ENCODE measurements at places on chromosomes 5 and 9. TPM values are rescaled to one million over a fixed set of nuclear protein-coding genes. Genes with fewer than 3 reads are reported as not detected.

Gene FEM1C
- total RNA-seq: 6.8 TPM

Gene PHF2
- 19.1 TPM for total RNA-seq

Gene IRGM
- total RNA-seq: not detected

Gene PHF24
- 0.19 TPM for total RNA-seq
